Gastroesophageal sphincter (tissue), 4 donors: ENCODE measurements at places on chromosomes 5 and 9. TPM values are rescaled to one million over a fixed set of nuclear protein-coding genes. Genes with fewer than 3 reads are reported as not detected.

- ATAC-seq = no peak
Measured at GRCh38 chr5:176373100-176373818, 8.0 kb downstream of the ARL10 start.

Gene PAPPA
- total RNA-seq = 3.0 TPM

Gene MEIKIN
- total RNA-seq = 4.0 TPM

DNA sequence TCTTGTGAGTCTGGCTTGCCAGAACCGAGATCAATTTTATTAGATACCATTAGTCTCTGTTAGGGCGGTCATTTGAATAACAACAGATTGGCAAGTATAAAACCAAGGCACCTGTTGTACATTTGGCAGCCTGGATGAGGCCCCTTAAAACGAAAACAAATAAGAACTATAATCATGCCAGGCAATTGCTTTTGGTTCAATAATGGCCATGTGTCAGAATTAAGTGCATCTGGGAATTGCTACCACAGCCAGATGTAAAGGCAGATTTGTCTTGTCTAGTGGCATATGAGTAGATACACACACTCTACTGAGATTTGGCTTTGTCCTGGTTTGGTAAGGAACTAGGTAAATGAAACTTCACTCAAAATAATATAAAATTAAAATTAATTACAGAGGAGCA is 1046.2 kb upstream of the DMAC1 start:
- no peak for ATAC-seq

DNA sequence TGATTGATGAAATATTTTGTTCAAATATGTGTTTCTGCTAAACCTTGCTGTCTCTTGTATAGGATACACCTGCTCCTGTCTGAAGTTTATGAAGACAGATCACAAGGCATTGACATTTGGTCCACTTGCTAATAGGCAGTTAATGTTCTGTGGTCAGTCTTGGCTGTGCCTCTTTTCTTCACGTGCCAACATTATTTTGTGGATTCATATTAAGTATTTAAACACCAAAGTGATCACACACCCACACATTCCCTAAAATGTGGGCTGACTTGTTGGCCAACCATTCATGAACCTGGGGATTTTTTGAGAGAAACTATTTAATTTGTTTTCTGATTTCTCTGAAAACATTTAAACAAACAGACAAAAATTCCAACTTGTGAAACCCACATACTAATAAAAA is 33.7 kb downstream of the ZNF462 start:
- ATAC-seq = no peak

GRCh38 chr5:114857941-114858551 is 311.7 kb downstream of the TRIM36 start:
- ATAC-seq = no peak

DNA sequence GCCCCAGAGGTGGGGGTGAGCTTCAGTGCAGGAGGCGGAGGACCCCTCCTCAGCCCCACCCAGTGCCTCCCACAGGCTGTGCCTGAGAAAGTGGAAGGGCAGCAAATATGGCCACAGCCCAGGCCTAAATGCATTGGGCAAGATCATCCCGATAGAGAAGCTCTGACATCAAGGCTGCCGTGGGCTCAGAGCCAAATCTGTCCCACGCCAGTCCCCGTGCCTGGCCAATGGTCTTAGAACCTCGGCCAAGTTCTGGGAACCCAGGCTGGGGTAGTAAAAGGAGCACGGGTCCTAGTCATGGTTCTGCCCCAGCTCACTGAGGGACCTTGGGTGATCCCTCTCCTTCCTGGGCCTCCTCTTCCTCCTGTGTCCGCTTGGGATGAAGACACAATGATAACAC is 27.7 kb upstream of the TNIP1 start:
- ATAC-seq = no peak

DNA sequence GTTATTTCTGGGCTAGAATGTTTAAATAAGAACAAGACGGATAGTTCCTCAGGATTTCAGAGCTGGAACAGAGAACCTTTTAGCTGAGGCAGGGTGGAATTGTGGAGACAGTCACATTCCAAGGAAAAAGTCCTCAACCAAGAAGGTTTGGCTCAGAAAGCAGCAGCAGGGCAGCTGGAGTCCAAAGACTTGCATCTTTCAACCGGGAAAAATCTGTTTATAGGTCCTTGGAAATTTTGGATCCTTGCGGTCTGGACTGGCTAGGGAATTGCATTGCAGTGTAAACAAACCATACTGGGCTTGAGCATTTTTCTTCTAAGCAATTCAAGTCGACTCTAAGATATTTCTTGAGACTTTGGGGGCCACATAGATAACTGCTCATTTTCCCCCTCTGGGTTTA is 40.8 kb upstream of the HMHB1 start:
- ATAC-seq = no peak

- no peak for ATAC-seq
Measured at GRCh38 chr5:132753135-132753987, 6.1 kb downstream of the CCNI2 start.

Gene SLIT3
- total RNA-seq = 32.1 TPM

DNA sequence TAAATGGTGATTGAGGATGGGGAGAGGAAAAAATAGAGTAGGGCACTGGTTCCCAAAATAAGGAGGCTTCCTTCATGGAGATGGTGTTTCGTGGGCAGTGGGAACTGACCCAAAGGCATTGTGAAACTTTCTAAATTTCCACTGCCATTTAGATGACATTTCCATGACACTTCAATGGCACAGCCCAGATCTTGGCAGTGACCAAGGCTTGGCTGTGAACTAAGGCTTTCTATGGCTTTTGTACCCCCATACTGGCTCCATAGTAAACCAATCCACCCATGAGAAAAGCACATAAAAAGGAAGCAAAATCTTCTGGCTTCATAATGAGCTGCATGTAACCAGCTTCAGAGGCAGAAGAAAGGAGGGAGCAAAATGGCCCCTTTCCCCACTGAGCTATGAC is 321.0 kb upstream of the TLE4 start:
- ATAC-seq = no peak

- peak; percentile 29 for ATAC-seq
Measured at GRCh38 chr9:137044502-137045177, 1.3 kb downstream of the NPDC1 start.

Gene FAM174A
- 51.5 TPM for total RNA-seq

DNA sequence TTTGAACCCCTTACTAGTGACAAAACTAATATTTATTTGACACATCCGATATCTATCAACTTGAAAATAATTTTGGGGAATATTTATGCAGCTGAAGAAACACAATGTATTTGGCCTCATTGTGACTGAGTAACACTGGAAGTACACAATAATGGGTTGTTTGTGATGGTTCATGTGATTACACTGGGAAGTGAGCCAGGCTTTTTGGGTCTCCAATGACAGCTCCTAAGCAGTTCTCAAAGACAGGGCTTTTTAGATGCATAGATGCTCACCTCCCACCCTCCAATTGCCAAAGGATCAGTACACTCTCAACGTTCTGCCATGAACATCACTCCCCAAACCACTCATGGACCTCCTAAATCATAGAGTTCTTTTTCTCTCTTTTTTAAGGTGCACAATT is 170.0 kb downstream of the SLC24A2 start:
- no peak for ATAC-seq

Gene SYNPO
- 31.6 TPM for total RNA-seq

DNA sequence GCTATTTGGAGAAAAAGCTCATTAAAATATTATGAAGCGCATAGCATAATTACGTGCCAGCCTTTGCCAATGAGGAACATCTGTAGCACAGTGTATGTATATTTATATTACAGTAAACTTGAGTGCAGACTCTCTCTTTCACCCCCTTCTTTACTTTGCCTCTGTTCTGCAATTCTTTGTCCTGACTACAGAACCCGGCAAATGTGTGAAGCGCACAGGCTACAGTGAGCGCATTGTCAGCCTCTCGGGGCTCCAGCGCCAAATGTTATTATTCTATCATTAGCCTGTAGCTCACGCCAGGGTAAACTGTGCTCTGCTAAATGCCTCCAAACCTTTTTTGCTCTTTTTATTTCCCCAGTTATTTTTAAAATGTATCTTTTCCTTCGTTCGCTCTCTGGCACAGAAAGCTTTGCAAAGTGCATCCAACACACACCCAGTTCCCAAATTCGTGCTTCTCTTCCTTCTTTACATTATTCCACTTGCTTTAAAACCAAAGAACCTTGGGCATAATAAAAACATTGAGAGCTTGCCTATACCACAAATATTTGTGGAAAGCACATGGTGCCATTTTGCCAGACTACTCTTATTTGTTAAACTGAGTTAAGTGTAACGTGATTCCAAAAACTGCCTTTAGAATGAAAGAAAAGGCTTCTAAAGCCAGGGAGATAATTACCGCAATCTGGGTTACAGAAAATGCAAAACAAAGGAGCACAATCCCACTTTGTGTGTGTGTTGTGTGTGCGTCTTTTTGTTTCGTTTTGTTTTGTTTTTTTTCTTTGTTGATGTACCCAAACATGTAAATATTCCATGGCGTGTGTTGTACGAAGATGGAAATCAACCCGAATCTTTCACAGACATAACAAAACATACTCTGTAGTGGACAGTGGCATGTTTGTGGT is 164.1 kb upstream of the MPDZ start:
- ATAC-seq = peak; percentile 44

DNA sequence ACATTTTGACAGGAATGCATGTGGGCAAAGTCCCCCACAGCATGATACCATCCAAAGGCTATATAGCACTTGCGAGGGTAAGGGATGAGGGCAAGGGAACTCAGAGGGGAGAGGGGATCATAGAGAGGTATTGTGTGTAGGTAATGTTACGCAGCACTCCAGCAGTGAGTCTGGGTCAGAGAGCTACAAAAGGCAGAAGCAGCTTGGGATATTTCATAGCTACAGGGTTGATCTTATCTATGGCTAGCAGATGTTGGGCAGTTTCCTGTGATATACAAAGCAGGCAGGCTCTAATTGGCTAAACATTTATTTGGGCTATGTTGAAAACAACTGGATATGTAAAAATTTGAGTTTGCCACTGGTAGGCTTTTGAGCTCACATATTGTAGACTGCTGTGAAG is 17.8 kb upstream of the SLCO4C1 start:
- ATAC-seq = no peak

GRCh38 chr9:77815260-77815659 is 167.1 kb upstream of the GNA14 start:
- no peak for ATAC-seq

Gene CARD6
- total RNA-seq = 7.6 TPM

DNA sequence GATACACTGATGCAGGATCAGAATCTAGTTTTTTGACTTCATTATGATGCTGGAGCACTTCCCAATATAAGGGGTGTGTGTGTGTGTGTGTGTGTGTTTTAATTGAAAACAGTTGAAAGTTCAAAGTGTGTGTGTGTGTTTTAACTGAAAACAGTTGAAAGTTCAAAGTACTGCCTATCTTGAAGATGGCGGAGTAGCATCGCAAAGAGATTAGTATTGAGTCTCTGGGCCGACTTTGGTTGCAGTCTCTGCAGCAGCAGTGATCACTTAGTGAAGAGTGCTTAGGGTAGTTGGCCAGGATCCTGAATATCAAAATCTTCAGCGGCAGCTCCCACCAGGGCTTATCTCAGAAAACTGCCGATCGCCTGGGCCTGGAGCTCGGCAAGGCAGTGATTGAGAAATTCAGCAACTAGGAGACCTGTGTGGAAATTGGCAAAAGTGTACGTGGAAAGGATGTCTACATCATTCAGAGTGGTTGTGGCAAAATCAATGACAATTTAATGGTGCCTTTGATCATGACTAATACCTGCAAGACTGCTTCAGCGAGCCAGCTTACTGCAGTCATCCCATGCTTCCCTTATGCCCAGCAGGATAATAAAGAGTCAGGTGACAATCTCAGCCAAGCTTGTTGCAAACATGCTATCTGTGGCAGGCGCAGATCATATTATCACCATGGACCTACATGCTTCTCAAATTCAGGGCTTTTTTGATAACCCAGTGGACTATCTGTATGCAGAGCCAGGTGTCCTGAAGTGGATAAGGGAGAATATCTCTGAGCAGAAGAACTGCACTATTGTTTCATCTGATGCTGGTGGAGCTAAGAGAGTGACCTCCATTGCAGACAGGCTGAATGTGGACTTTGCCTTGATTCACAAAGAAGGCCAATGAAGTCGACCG is 7.3 kb upstream of the SCAI start:
- no peak for ATAC-seq

DNA sequence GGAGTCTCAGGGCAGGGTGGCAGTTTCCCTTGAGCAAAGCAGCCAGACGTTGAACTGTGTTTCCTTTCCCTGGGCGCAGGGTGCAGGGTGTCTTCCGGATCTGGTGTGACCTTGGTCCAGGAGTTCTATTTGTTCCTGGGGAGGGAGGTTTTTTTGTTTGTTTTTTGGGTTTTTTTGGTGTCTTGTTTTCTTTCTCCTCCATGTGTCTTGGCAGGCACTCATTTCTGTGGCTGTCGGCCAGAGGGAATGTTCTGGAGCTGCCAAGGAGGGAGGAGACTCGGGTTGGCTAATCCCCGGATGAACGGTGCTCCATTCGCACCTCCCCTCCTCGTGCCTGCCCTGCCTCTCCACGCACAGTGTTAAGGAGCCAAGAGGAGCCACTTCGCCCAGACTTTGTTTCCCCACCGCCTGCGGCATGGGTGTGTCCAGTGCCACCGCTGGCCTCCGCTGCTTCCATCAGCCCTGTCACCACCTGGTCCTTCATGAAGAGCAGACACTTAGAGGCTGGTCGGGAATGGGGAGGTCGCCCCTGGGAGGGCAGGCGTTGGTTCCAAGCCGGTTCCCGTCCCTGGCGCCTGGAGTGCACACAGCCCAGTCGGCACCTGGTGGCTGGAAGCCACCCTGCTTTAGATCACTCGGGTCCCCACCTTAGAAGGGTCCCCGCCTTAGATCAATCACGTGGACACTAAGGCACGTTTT is 3.5 kb upstream of the PHYHD1 start:
- ATAC-seq = peak; percentile 63

- no peak for ATAC-seq
Measured at GRCh38 chr5:27928060-27928459, 889.7 kb upstream of the CDH9 start.

GRCh38 chr9:113790093-113790492 is 86.0 kb upstream of the ZNF618 start:
- ATAC-seq = no peak

Gene DOCK8
- 36.0 TPM for total RNA-seq

DNA sequence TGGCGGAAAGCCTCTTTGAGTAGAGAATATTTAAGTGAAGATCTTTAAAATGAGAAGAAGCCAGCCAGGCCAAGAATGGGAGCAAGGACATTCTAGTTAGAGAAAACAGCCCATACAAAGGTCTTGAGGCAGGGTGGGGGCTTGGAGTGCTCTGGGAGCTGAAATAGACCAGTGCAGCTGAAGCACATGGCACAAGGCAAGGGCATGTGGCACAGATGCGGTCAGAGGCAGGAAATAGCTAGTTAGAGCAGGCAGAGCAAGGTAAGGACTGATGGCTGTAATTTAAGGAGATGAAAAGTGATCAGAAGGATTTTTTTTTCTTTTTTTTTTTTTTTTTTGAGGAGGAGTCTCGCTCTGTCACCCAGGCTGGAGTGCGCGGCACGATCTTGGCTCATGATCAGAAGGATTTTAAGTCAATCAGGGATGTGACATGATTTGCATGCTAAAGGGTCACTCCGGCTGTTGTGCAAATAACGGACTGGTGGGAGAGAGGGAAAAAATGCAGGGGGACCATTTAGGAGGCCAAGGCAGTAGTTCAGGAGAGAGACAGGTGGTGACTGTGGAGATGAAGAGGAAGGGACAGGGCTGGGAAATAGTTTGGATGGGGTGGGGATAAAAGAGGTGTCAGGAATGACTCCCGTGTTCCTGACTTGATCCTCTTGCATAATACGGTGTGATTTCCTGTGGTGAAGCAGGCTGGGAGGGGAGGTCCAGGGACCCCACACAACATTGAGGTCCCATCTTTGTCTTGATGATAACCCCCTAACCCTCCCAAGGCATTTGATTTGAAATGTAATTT is 207.6 kb downstream of the HSPA4 start:
- no peak for ATAC-seq
